Amygdala (tissue), 56 donors: ENCODE measurements at places on chromosomes 1 and 21.

DNA sequence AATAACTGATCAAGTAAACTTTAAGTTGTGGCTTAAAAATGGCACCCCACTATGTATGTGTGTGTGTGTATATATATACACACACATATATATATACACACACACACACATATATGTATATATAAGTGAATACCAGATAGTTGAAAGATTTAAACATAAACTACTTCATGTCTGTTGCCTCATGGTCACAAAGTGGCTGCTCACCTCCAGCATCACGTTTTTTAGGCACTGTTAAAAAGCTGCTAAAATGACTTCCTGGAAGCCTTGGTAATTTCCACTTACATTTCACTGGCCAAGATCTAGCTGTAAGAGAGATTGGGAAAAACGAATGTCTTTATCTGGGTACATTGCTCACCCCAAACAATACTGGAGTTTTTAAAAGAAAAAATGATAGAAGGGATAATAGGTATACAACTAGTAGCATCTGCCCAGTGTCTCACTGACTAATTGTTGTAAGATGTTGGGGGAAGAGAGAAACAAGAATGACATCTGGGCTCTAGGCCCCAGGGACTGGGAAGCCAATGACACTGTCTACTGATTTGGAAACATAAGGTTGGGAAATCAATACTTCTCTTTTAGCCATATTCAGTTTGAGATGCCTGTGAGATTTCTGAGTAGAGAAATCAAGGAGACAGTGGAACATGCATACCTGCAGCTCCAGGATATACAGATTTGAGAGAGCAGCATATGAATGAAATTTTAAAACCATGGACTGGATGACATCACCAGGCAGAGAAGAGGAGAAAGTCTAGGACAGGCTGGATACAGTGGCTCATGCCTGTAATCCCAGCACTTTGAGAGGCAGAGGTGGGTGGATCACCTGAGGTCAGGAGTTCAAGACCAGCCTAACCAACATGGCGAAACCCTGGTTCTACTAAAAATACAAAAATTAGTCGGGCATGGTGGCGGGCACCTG, 42.8 kb downstream of the CLDN14 start:
- no peak for DNase-seq

- DNase-seq, result peak; percentile 21
Measured at GRCh38 chr1:202710070-202711045, at the start of gene SYT2. Gene SYT2, minus strand, starts transcription at chr1:202710454. Its CDS starts 104,682 bp downstream, at chr1:202605772.

DNA sequence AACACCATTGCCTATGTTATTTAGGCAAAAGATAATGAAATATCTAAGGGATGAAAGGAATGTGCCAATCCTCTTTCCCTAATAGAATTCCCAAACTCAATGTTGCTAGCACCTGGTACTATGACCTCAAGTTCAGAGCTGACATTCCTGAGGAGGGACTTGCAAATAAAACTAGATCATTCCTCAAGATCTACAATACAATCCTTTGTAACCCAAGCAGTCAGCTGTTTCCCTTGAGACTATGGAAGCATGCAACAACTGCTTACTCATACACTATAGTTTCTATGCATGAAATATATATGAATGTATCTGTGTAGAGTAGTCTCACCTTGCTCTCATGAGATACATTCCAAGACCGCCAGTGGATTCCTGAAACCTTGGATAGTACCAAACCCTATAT, 65.0 kb downstream of the ABL2 start:
- DNase-seq, result no peak

DNA sequence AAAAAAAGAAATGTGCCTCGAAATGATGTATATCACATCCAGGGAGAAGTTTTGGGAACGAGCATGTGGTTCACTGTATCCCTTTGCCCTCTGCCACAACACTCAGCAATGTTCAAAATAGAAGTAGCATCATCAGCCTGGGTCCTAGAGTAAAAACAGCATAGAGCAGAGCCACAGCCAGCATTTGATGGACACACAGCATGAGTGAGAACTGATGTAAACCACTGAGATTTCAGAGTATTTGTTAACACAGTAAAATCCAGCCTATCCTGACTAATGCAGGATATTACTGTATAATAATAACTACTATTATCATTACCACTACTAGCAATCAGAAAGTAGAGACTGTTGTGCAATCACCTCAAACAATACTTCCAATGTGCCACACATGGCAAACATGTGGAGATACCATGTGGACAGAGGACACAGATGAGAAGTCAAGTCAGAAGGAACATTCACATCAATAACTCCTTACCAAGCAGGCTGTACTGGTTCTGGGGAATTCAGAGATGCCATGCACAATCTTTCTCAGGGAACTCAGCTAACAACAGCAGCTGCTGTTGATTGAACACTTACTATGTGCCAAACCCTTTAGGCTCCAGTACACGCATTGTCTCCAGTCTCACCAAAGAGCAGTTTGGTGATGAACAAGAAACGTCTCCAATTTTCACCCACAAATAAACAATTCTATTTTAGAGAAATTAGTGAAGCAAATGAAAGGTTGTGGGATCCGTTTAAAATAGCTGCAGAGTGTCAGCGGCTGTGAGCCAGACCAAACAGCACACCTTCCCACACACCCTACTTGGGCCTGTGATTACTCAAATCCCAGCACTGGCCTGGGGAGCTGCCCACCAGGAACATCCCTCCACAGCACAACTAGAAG, 16.6 kb upstream of the GFI1 start:
- DNase-seq, result no peak

- no peak for DNase-seq
Measured at GRCh38 chr1:201724039-201724765, 104.8 kb upstream of the IPO9 start.

- no peak for DNase-seq
Measured at GRCh38 chr1:244104309-244105060, 53.4 kb downstream of the ZBTB18 start.

- DNase-seq, result no peak
Measured at GRCh38 chr1:209657140-209657879, 5.1 kb upstream of the LAMB3 start.

- DNase-seq, result no peak
Measured at GRCh38 chr1:27179979-27180378, 25.1 kb upstream of the SLC9A1 start.

- DNase-seq, result no peak
Measured at GRCh38 chr1:154767315-154768240, 102.5 kb downstream of the KCNN3 start.

- DNase-seq, result no peak
Measured at GRCh38 chr1:31161571-31161970, 78.1 kb downstream of the NKAIN1 start.

GRCh38 chr1:34759503-34760357, at the start of gene GJB4:
Gene GJB4, plus strand, starts transcription at chr1:34759740. Its CDS starts 1,515 bp downstream, at chr1:34761255.
- DNase-seq, result no peak

- no peak for DNase-seq
Measured at GRCh38 chr21:25427828-25428227, 179.5 kb downstream of the MRPL39 start.

DNA sequence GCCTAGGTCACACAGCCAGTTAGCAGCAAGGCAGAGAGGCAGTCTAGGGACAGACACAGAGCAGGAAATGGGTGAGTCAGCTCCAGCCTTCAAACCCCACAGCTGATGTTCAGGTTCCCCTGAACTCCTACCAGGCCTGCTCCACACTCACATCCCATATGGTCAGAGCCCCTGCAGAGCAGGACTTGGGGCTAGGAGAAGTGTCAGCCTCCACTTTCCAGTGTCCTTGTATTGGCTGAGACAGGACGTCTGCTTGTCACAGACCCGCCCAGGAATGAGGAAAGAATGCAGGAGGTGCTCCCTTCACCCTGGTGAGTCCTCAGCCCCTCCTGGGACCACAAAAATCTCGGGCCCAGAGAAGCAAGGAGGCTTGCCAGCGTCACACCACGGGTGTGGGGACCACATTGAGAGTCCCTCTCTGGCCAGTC, 92.5 kb downstream of the LACTBL1 start:
- DNase-seq, result no peak

- no peak for DNase-seq
Measured at GRCh38 chr1:155077346-155077745, 1.3 kb upstream of the EFNA3 start.

DNA sequence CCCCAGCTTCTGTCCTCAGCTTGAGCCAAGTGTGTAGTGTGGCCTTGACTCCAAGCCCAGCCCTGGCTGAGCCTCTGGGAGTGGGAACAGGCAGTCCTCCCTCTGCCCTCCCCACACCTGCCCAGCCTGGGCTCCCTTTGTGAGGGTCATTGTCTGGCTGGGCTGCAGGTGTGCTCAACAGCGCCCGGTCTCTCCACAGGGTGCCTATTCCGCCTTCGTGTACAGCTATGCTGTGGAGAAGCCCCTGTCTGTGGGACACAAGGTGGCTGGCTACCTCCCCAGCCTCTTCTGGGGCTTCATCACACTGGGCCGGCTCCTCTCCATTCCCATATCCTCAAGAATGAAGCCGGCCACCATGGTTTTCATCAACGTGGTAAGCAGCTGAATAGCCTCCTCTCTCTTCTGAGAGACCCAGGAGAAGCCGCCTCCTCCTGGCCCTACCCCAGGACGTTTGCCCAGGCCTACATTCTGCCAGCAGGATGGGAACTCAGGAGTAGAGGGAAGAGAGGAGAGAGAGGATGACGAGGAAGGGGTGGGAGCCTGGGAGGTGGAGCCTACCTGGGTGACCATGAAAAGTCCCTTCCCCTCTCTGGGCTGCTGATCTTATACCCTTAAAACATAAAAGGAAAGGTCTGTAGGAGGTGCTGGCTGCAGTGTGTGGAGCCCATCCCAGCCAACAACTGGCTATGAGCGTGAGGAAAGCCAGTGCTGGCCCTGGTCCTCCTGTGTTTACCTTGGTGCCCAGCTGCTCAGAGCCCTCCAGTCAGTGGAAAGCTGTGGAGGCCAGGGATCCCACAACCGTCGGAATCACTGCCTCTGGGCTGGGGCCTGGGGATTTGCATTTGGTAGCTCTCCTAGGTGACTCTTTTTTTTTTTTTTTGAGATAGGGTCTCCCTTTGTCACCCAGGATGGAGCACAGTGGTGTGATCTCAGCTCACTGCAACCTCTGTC, 45.7 kb downstream of the ELK4 start:
- no peak for DNase-seq

DNA sequence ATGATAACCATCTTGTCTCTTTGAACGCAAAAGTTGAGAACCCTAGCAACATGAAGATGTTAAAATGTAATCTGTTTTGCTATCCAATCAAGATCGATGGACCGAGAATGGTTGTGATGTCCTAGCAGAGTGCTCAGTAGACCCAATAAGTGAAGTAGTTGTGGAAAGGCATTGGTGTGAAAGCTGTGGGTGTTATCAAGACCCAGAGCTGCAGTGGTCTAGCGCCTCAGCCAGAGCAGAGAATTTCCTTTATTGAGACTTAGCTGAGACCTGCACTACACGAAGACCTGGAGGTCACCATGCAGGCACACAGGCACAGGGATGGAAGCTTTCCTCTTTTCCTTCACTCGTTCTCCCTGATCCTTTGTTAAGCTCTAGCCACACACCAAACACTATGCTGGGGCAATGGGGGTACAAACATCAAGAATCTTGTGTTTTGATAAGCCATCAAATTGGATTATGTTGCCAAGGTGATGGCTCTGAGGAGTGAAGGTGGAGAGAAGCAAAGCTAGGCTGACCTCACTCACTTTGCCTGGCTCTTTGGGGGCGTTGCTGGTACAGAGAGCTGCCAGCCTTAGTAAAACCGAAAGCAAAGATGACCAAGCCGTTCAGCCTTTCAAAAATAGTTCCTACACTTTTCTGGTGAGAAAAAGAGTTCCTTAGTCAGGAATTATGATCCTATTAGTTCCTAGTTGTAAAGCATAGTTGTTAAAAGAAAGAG, 24.1 kb downstream of the METTL13 start:
- DNase-seq, result no peak

DNA sequence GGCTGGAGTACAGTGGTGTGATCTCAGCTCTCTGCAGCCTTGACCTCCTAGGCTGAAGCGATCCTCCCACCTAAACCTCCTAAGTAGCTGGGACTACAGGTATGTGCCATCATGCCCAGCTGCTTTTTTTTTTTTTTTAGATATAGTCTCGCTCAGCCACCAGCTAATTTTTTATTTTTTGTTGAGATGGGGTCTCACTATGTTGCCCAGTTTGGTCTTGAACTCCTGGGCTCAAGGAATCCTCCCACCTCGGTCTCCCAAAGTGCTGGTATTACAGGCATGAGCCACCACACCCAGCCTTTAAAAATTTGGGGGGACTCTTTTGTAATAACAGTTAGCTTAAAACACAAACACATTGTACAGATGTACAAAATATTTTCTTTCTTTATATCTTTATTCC, 1.7 kb upstream of the SNX27 start:
- no peak for DNase-seq

DNA sequence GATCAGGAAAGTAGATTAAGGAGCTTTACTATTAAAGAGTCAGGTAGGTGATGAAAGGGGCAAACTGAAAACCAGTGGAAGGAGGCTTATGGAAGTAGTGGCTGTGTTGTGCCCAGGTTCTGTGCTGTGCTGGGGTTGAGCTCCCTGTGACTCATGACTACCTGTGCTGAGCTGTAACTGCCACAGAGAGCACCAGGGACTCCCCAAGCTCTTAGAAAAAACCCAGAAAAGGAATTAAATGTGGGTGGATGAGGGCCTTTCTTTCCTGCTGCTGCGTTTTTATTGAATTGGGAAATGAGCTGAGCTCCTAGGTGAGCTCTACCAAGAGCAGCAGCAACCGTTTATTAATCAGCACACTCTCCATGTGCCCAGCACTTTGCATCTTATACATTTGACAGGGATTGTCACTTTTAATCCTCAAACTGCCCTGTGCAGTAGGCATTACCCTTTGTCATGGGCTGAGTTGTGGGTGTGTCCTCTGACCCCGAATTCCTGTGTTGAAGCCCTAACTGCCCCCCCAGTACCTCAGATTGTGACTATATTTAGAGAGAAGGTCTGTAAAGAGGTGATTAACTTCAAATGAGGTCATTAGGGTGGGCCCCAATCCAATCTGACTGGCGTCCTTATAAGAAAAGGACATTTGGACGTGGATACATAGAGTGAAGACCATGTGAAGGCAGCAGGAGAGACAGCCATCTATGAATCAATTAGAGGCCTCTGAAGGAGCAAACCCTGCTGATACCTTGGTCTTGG, 65.4 kb downstream of the AK4 start:
- DNase-seq, result no peak

- DNase-seq, result no peak
Measured at GRCh38 chr1:244454412-244454811, 2.7 kb upstream of the ADSS2 start.

GRCh38 chr1:27958513-27958912, 1.3 kb upstream of the XKR8 start:
- DNase-seq, result no peak

GRCh38 chr1:234605983-234606783, 3.8 kb downstream of the IRF2BP2 start:
- no peak for DNase-seq

DNA sequence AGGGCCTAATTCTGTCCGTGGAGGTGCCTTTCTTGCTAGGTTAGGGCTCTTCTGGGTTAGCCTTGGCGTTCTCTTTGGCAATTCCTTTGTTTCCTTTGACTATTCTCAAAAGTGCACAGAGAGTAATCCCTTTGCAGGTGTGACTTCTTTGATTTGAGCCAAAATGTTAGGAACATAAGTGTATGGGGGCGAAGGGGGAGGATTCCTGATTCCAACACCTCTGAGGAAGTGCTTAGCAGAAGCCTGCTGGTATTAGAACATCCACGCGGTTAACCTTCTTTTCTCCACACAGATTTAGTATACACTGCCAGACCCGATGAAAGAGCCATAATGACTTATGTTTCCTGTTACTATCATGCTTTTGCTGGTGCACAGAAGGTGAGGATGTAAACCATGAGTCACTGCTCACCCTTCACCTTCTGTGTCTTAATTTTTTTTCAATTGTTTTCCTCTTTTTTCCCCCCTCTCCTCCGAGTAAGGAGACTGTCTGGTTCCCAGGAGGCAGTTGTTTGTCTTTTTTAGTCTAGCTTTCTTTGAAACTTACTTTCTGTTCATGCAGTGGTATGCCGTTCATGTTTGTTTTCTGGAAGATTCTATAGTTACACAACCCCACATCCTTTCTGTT, 48.0 kb downstream of the ACTN2 start:
- DNase-seq, result no peak
